ENCODE measurements at places on chromosomes 11 and 22.

DNA sequence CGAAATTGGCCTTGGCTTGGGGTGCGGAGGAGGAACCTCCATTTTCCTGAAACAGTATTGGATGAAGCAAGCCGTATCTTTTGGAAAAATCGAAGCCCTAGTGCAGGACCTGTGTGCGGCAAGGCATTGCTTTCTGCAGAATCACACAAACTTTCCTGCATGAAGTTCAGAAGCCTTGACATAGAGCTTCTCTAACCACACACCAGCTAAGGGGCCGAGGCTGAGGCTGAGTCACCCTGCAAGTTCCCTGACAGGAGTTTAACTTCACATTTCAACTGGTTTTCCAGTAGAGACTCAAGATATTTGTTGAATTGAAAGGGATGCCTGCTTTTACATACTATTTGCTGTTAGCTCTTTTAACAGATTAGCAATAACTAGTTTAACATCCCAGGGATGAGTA, 67.8 kb downstream of the TCF20 start:
- DNase-seq = peak; percentile 31

DNA sequence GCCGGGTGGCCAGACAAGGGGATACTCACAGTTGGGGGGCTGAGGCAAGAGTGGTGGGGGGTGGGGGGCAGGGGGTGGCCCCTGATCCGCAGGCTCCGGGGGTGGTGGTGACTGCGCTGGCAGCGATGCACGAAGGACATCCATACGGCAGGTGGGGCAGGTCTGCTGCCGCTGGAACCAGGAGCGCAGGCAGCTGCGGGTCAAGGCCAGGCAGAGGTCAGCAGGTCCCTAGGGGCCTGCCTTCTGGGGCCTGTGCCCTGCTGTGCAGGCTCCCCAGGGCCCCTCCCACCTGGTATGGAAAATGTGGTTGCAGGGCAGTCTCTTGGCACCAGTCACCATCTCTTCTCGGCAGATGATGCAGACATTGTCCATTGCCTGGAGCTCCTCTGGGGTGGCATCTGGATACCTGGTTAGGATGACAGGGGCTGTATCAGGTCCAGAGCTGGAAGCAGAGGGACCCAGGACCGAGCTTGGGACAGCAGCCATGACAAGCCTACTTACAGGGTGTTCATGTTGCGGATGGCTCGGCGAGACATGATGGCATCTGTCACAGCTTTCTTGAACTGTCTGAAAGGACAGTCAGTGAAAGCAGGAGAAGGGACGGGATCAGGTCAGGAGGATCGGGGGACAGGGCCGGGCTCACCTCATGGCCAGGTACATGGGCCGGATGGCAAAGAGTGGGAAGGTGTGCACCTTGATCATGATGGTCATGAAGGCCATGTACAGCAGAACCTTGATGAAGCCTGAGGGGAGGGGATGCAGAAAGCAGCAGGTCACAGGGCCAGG, 3.5 kb downstream of the SYVN1 start:
- DNase-seq = no peak

DNA sequence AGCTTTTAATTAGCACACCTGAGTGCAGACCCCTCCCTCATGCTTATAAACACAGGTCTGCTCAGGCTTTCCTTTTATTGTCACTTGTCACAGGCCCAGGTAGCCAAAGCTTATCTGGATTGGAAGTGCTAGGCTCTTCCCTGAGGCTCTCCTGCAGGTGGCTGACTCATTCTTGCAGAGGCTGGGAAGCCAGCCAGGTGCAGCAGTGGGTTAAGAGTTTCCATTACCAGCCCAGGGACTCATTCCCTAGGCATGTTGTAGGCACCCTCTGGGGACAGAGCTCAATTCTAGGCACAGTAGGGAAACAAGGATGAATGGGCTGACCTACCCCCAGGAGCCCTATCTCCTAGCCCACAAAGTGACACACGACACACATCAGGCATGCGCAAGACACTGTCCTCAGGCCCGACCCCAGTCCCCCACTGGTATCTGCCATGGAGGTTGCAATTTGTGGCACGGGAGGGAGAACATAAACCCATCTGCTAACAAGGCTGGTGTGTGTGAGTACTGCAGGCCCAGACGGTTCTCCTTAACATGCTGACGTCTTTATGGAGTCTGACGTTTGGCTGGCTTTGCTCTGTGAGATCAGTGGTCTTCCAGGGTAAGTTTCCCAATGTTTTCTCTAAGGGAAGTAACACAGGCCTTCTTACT, 94.2 kb downstream of the ABTB2 start:
- DNase-seq = no peak

DNA sequence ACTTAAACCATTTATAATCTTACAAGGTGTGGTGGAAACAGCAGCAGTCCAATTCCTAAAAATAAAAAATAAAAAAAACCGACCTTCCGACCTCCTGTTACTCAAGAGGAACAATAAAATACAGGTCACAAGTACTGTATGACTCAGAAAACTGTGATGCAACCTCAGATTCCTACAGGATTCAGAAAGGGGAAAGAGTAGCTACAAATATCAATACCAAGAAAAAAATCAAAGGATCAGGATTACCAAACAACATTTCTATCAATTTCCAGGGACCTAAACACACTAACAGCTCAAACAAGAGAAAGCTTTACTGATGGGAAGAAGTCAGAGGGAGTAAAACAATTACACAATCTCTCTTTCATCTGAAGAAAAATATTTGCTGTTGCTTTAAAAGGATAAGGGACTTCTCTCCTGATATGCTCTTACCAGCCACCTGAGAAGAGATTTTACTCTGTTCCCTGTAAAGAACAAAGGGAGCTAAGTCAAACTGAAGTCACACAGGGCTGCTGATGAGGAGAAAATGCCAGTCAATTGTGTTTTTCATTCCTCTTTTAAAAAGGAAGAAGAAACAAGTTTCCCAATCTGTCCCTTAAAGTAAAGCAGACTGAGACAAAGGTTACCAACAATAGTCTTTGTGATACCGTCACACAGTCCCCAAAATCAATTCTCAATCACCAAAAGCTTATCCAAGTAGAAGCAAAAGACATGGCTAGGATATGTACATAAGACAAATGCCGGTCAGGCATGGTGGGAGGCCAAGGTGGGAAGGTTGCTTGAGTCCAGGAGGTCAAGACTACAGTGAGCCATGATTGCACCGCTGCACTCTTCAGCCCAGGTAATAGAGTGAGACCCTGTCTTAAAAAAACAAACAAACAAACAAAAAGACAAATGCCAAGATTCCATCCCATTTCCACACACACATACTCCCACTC, 39.3 kb downstream of the AMBRA1 start:
- DNase-seq = no peak

- DNase-seq = no peak
These were observed 31.5 kb downstream of the CD44 start for GRCh38 chr11:35170503-35170902.

GRCh38 chr11:46363031-46363407, 15.8 kb downstream of the DGKZ start:
- no peak for DNase-seq

DNA sequence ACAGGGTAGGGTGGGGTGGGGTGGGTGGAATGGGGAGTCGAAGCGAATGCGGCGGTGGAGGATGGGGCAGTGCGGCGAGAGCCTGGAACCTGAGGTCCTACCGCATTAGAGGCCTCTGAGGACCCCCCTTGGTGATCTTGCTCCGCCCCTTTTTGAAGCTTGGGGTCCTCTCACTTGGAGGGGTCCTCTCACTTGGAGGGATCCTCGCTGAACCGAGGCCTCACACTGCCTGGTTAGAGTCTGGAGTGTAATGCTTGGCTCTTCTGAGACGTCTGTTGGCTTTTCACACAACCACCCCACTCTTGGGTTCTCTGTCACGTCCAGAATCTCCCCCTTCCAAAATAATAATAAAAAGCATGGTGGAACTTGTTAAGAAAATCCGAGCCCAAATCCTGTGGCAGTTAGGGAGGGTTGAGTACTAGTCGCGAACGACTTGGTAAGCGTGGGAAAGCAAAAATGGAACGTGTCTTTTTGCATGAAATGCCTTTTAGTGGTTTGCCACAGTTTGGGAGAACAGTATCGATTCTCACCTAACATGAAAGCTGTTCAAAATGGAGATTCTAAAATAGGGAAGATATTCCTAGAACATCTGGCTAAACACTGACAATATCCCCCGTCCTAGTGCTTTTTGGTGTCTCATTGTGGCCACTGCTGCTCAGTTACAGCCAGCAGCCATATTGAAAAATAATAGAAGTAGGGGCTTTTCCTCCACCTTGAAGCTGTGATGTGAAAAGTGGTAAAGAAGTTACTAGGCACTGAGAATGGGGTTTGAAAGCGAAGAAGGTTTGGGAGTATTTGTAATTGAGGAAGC, 822 bp downstream of the RBX1 start:
- no peak for DNase-seq

GRCh38 chr11:58905011-58905720, 34.1 kb upstream of the GLYATL1 start:
- no peak for DNase-seq

GRCh38 chr22:23896166-23896522, 2.0 kb downstream of the MIF start:
- no peak for DNase-seq

DNA sequence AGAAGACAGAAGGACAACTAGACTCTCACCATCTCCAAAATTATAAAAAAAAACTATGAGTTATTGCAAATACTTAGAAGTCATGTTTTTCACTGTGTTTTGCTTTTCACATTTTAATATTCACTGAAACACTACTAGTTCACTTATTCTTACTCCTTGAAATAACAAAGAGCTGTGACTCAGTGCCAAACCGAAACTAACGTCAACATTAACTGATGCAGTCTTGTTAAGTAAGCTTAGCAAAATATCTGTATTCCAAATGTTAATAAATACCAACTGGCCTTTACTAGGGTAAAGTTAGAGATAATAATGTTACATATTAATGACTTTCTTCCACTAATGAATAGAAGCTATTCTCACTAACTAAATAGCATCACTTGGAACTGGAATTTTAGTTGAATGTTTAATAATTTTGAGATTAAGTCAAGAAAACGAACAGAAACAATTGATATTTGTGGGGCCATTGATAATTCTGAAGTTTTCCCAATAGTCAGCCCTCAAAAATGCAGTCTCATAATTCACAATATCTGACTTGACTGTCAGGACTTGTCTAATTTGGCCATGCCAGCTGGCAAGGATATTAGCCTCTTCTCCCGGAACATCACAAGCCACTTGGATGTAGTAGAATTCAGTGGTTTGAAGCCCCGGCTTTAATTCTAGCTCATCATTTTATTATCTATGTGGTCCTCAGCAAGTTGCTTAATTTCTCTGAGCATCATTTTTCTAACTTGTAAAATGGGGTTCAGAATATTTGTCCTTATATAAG, 230.1 kb upstream of the DDI1 start:
- DNase-seq = no peak

DNA sequence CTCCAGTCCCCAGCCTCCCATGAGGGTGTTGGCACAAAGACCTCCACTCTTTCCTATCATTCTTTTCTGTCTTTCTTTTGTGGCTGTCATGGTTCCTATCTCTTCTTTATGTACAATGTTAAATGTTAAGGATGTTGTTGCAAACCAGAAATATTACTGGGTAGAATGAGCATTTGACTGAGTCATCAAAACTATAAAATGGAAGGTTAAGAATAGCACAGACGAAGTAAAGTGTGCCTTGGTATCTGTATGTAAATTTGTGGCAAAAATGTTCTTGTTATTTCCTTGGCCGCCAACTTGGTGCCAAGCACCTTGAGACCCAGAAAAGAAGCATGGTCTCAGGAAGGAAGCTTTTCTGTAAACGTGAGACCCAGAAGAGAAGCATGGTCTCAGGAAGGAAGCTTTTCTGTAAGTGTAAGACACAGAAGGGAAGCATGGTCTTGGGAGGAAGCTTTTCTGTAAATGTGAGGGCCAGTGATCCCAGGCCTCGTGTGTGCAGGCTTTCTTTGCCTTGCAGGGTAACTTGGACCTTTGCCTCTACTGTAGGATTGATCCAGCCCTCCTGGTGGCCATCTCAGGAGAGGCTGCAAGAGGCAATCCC, 6.7 kb upstream of the PKP3 start:
- no peak for DNase-seq

GRCh38 chr22:39215070-39215396, 29.7 kb downstream of the PDGFB start:
- DNase-seq = no peak

GRCh38 chr11:64208086-64208795, 1.7 kb downstream of the FERMT3 start:
- DNase-seq = no peak

GRCh38 chr11:1009991-1010390, 26.5 kb downstream of the MUC6 start:
- no peak for DNase-seq

DNA sequence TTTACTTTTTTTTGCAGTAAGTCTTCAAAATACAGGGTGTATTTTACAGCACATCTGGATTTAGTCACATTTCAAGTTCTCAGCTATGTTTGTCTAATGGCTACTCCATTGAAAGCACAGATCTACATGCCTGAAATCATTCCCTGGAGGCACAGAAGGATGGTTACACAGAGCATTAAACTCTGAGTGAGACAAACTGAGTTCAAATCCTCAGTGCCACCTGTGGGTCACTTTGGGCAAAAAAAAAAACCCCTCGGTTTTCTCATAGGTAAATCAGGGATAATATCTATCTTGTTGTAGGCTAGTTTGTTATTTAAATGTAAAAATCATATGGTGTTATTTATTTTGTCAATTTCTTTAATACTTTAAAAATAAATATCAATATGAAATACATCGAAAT, 7.7 kb downstream of the ANKRD49 start:
- DNase-seq = no peak

GRCh38 chr11:69044111-69045013, 4.4 kb upstream of the TPCN2 start:
- no peak for DNase-seq

DNA sequence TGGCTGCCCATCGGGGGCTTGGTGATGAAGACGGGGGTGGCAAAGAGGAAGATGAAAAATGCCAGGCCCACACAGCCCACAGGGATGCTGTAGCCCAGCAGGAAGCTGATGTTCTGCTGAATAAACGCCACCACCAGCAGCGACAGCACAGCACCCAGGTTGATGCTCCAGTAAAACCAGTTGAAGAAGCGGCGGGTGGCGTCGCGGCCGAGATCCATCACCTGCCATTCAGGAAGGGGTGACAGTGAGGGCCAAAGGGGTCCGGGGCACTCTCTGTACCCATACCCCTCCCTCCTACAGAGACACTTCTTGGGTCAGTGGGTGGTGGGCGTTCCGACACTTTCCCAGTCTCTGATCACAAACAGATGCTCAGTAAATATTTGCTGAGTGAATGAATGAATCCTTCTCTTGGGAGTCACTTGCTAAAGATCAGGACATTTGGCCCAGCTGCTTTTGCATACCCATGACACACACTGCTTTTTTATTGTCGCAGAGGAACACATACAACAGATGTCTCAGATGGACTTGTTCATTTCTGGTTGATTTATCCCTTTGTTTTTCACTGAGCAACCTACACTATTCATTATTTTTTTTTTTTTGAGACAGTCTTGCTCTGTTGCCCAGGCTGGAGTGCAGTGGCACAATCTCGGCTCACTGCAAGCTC, 5.2 kb downstream of the SLC15A3 start:
- DNase-seq = no peak

DNA sequence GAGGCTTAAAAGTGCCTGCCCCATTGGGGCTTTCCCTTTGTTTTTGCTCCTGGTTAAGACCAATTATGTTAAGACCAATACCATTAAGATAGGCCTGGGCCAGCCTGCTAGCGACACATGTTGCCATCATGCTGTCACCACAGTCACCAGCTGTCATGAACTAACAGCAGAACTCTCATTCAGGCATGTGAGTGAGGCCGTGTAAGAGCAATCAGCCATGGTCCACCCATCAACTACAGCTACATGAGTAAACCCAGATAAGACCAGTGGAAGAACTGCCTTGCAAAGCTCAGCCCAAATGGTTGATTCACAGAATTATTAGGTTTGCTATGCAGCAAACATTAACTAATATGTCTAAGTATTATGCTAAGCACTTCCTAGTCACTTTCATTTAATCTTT, 19.9 kb downstream of the GLYAT start:
- DNase-seq = no peak

- no peak for DNase-seq
These were observed 176.7 kb downstream of the BCR start for GRCh38 chr22:23357053-23357452.

Measured in activated effector memory CD4-positive, alpha-beta T cell treated with Interleukin-2 at 50 U/mL for 16 hours (primary cell).